ENCODE measurements at places on chromosomes 5 and 9.
A peak's percentile ranks its signal among the peaks of the same experiment; 100 is the strongest.

DNA sequence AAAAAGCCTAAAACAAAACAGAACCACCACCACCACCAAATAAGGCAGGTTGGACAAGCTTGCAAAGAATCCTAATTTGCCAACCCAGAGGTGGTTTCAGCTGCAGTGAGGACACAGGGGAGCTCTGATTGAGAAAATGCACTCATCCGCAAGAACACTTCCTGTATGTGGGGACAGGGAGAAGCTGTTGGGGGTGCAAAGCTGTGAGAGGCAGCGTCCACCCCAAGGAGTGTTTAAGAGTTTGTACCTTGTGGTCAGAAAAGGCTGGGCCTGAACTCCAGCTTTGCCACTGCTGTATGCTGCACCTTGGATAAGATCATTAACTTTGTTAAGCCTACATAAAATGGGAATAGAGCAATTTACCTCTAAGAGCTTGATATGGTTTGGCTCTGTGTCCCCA is 511.7 kb downstream of the BNC2 start:
- DNase-seq, result no peak

DNA sequence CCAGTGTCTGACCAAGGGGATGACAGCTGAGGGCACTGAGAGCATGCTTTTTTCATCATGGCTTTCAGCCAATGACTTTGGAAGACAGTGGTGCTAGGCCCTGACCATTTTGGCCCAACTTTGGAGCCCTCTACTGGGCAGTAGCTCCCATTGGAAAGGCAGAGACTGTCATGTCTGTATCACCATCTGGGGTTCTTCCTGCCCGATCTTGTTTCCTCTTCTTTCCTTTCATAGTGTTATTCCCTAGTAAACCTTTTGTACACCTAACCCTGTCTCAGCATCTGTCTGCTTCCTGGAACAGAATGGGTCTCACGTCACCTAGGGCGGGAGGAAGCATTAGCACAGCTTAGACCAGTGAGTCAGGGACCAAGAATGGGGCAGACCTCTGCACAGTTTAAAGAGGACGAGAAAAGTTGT is 97.4 kb upstream of the MAST4 start:
- DNase-seq, result no peak

- DNase-seq, result peak; percentile 2
These were observed 19.5 kb upstream of the ASPN start for GRCh38 chr9:92501671-92502393.

DNA sequence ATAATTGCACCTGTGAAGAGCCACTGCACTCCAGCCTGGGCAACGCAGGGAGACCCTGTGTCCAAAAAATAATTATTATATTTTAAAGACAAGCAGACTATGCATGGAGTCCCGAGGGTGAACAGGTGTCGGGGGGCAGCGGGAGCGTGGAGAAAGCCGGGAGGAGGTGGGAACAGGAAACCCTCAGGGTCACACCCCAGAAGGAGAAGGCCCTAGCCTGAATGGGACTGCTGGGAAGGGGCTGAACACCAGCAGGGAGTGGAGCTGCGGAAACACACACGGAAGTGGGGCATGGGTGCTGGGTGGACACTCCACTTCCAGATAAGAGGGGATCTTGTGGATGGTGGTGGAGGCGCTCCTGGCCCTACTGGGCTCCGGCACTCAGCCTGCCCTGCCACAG is 12.8 kb downstream of the SURF6 start:
- no peak for DNase-seq

GRCh38 chr9:15837079-15837679 is 284.3 kb downstream of the CCDC171 start:
- peak; percentile 34 for DNase-seq

DNA sequence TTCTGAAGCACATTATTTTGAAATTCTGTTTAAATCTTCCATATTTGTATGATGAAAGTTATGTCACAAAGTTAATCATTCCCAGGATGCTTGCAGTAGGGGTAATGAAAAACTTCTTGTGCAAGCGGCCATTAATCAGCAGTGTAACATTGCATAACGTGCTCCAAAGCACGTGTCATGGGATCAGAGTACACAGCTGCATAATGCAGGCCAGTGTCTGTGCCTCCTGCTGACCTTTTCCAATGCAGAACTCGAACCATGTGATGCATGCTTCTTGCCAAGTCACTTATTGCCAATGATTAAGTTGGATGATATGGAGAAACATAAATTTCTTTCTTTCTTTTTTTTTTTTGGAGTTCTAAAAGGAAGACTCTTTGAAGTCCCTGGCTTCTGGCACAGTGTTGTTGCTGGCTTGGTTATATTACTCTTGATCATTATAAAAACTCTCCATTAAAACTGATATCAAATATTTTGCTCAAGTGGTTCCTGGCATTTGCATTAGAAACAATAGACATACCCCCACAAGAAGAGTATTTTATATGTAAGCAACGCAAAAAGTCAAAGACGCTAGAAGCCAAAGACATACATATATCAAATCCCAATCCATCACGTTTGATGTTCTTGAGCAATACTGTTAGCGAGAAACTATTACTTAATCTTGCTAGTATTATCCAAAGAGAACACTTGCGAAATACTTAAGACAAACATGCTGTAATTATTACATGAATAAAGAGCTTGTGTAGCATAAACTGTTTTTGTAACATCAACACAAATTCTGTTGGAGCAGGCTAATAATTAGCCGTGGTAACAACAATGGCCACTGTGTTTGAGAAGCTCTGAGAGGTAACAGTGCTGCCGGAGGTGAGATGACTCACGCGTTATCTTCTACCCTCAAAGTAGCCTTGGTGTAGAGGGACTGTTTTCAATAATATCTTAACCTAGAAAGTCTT is 164.2 kb downstream of the AUH start:
- DNase-seq, result no peak

DNA sequence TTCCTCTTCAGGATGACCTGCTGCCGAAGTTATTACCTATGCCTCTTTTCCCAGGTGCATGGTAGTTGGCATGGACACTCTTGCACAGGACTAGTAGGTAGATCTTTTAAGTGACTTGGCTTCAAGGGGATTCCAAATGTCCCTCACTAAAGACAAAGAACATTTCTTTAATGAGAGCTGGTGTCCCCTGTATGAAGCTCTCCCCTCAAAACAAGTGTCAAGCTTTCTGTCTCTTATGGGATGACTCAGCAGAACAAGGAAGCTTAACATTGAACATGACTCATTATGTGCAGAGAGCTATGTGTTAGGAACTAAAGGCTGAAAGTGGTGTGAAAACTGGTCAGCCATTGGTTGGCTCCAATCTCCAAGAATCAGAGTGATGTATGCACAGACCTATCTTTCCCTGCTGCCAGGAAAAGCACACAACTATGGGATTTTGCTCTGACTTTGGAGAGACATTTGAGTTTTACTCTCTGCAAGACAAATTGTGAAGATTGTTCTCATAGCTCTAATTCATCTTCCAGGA is 120.5 kb downstream of the PRDM6 start:
- no peak for DNase-seq

GRCh38 chr9:129919841-129920240 is 84.6 kb downstream of the USP20 start:
- no peak for DNase-seq

DNA sequence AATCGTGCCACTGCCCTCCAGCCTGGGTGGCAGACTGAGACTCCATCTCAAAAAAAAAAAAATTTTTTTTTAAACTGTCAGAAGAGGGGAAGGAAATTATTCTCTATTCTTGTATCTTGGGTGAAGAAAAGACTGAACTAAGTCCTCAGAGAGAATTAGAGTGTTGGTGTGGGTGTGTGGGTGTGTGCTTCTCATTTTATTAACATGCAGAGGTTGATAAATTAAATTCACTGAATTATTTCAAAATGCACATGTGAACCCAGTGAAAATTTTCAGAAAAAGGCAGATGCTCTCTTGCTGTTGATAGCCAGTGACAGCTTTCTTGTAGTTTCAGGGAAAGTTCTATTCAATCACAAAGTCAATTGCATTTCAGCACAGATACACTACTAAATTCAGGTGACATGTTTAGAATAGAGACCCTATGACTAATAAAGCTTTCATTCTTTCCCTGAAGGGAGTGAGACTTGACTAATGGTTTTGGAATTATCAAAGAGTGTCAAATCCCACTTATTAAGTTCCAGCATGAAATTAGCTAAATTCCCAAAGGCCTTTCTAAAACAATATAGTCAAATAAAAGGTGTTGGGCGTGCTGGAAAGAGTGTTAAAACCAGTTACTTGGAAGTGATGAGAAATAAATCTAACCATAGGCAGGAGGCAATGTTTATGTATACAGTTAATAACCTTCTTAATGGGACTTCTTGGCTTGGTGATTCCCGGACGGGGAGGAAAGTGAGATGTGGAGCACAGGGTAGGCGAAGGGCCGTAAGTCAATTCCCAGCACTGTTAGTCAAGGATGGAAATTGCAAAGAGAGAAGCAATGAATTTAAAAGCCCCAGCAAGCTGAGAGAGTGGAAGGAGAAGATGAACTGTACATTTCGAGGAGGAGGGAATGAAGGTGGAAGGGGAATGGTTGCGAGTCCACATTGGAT is 103.2 kb upstream of the SPATA31D4 start:
- no peak for DNase-seq

DNA sequence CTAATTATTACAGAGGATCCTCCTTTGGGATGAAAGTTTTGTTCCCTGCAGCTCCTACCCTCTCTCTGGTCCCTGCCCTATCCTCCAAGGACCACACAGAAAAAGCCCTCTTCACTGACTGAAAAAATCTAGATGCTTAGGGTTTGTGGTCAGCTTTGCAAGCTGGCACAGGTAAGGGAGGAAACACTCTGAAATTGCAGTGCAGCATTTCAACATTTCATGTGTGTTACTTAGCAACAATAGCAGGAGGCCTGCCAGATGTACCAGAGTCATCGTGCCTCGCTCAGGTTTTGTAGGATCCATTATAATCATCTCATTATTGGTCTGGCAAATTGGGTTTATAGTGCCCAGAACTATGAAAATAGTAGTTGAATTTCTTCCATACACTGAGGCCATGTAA is 109.5 kb downstream of the PALM2AKAP2 start:
- no peak for DNase-seq

DNA sequence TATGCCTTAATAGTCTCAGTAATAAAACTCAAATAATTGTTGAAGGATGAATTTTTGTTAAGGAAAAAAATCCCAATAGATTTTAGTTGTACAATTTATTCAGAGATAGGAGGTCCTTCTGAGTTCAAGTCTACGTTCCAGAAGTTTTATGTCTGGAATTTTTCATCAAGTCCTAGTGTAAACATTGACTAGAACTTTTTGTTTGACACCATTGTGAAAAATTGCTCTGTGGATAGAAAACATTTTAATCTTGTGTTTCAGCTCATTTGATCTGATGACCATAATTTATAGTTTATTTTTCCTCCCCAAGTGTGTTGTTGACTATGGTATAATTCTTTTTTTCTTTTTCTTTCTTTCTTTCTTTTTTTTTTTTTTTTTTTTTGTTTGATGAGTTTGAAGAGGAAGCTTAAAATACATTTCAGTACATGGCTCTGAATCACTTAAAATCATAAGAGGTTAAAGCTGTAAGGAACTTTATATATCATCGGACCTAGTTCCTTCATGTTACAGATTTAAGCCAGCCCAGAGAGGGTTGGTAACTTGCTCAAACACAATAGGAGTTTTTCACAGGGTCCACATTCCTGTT is 20.7 kb downstream of the ITGA1 start:
- DNase-seq, result no peak

GRCh38 chr5:158534203-158534602 is 565.5 kb downstream of the EBF1 start:
- no peak for DNase-seq

GRCh38 chr5:77630114-77630680 is 8.3 kb downstream of the OTP start:
- peak; percentile 25 for DNase-seq

- no peak for DNase-seq
These were observed 11.2 kb upstream of the MRNIP start for GRCh38 chr5:179869641-179870402.

DNA sequence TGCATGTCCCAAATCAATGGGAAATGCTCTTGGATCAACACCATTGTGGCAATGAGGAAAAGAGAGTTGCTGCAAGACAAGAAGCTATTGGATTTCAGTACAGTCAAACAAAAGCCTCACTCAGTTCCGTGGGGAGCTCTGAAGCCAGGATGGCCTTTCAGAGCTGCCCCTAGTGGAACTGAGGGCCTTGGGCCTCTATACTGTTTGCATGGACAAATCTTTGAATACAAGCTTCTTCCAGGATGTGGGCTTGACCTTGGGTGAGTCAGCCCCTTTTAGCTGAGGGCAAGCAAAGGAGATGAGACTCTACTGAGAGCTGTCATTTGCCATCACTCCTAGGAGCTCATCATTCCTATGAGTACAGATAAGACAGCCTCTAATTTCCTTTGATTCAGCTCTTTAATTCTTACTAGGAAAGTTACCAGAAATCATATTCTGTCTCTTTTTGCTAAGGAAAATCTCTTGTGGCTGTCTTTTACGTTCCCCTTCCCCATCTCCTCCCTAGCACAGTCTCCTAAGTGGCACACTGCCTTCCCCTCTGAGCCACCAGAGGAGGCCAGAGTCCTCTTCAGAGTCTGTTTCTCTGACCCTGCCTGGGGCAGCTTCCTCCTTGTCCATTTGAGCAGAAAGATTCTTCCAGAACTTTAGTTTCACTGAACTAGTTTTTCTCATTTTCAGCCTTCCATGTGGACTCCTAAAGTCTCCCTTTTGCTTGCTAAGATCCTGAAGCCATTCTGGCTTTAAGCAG is 168.8 kb upstream of the POC5 start:
- peak; percentile 15 for DNase-seq

DNA sequence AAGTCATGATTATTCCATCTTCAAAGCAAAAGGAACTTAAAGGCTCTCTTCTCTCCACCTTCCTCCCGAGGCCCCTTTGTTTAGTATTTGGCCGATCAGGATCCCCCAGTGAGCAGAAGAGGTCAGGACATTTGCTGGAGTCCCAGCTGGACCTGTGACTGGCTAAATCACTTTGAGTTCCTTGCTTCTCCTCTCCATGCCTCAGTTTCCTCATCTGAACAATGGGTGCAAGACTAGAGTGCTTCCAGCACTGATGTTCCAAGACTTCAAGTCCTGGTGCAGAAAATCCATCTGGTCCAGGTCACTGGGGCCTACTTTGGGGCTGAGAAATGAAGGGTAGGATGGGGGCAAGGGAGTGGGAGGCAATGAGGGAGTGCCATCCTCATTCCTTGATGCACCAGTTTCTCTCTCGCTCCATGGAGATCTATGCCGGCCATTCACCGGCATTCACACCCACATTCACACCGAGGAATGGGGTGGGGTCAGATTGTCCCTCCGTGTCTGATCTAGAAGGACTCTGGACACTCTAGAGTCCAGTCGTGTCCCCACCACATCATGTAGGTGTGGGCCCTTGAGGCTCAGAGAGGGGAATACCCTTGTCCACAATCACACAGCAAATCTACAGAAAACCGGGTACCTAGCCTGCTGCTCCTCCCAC is 38.7 kb upstream of the IL17B start:
- no peak for DNase-seq

DNA sequence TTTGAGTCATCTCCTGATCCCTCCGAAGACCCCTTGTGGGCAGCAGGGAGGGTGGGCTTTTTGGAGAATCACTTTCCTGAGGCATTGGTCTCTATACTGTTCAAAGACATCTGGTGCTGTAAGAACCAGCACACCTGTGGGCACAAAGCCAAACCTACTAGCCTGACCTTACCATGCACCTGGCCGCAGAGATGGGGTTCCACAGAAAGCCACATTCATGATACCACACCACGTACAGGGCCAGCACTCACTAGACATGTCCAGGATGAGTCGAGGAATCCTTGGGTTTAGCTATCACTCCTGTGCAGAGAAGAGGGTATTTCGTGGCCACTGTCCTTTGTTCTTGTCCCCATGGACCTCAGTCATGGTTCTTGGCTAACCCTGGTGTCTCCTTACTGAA is 203.4 kb downstream of the CACNA1B start:
- DNase-seq, result no peak

Measured in CD4-positive, alpha-beta T cell treated with Interleukin-21 for 1 hour (primary cell).